ENCODE measurements at places on chromosomes 11 and 22. TPM values are rescaled to one million over a fixed set of nuclear protein-coding genes. Genes with fewer than 3 reads are reported as not detected.

MS4A5 gene
- polyA plus RNA-seq, result not detected

TPP1 gene
- polyA plus RNA-seq, result 271 TPM

MCAM gene
- polyA plus RNA-seq, result not detected

PPARA gene
- 9.4 TPM for polyA plus RNA-seq

CCDC88B gene
- polyA plus RNA-seq, result 18.9 TPM

ARRB1 gene
- polyA plus RNA-seq, result 52.6 TPM

MPEG1 gene
- polyA plus RNA-seq, result 691 TPM

CNGA4 gene
- polyA plus RNA-seq, result 0.34 TPM

GRCh38 chr11:69385832-69386427 is 92.0 kb downstream of the MYEOV start:
- H3K27me3 ChIP-seq, result no peaks in the 10 kb centered on the region
- no peak overlapping the region for H3K27ac ChIP-seq
- H3K4me1 ChIP-seq, result no peaks in the 10 kb centered on the region

- no peak overlapping the region for H3K27ac ChIP-seq
- H3K27me3 ChIP-seq, result no peaks in the 10 kb centered on the region
- no peak for DNase-seq
- no peak overlapping the region for H3K4me3 ChIP-seq
- H3K36me3 ChIP-seq, result no peaks in the 10 kb centered on the region
Measured at GRCh38 chr11:126024123-126024522, 38.5 kb downstream of the CDON start.

DNA sequence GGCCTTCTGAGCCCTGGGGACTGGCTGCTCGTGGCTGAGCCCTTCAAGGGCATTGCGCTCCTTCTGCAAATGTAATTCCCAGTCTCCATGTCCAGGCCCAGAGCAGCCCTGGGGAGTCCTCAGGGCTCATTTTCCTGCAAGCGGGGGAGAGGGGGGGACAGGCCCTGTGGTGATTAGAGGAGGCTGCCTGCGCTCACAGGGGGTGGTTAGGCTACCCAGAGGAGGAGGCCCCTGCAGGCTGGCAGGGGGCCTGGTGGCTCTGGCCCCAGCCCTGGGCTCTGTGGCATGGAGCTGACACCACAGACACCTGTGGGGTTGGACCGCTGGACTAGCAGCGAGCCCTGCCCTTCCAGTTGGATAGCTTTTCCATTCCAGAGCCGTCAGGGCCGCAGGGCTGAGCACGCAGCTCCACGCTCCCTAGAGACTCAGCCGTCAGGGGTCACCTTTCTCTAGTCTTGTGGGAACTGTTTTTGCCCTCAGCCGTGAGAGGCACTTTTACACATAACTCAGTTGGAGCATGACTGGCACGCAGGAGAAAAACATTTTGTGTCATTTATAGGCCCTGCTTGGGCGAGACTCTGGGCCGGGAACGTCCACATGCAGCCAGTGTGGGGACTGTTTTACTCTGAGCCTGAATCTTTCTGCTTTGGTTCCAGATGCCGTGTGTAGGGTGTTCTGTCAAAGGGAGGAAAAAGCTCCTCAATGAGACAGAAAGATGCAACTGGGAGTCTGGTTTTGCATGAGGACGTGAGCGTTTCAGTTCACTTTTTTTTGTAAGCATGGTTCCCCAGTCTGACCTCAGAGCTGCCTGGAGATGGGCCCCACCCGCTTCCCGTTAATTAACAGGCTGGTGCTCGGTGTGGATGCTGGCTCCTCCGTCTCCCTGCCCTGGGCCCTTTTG is 58.1 kb downstream of the LRP5 start:
- peak overlapping the region; percentile 4 for H3K27ac ChIP-seq
- H3K36me3 ChIP-seq, result no peaks in the 10 kb centered on the region
- no peaks in the 10 kb centered on the region for H3K27me3 ChIP-seq
- H3K4me1 ChIP-seq, result peaks cover 40% of the 10 kb centered on the region

DNA sequence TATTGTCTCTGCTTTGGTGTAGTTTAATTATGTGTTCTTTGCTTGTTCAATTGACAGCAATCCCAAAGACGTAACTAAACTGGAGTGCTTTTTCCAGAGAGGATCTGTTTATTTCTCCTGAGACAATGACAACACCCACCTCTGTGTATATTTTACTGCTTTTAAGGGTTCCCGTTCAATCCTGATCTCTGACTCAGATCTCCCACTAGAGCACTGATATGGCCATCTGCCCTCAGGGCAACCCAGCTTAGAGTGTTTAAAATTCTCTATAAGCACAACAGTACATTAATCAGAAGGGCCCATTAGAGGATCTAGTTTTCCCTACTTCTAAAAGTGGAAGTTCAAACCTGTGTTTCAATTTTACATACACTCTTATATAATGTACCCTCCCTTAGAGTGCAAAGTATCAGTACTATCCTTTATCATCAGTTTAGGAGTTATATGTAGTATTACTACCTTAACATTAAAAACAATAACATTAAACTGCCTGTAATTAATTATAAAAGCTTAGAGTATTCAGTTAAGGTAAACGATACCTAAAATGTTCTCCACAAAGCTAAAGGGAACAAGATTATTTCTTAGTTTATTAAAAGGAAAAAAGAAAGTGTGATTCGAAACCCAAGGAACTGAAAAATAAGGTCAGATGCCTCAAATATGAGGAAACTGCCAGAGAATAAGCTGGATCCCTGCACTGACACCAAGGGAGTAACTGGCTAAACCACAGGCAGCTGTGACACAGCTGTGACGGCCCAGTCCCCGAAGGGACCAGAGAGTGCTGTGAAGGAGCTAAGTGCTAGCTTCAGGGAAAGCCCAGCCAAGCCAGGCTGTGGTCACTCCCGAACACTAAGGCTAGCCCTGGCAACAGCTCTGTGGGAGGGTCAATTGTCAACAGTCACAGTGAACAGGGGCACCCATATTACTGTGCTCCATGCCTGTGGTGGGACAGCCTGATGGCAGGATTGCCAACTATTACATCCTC is 15.2 kb downstream of the UFD1 start:
- H3K27me3 ChIP-seq, result no peaks in the 10 kb centered on the region
- H3K4me1 ChIP-seq, result no peaks in the 10 kb centered on the region
- peaks cover 99% of the 10 kb centered on the region for H3K36me3 ChIP-seq
- no peak overlapping the region for H3K27ac ChIP-seq

GRCh38 chr22:27022896-27023361 is 365.5 kb downstream of the MIAT start:
- no peak overlapping the region for H3K27ac ChIP-seq
- H3K4me3 ChIP-seq, result no peak overlapping the region
- no peaks in the 10 kb centered on the region for H3K4me1 ChIP-seq
- H3K36me3 ChIP-seq, result no peaks in the 10 kb centered on the region

DNA sequence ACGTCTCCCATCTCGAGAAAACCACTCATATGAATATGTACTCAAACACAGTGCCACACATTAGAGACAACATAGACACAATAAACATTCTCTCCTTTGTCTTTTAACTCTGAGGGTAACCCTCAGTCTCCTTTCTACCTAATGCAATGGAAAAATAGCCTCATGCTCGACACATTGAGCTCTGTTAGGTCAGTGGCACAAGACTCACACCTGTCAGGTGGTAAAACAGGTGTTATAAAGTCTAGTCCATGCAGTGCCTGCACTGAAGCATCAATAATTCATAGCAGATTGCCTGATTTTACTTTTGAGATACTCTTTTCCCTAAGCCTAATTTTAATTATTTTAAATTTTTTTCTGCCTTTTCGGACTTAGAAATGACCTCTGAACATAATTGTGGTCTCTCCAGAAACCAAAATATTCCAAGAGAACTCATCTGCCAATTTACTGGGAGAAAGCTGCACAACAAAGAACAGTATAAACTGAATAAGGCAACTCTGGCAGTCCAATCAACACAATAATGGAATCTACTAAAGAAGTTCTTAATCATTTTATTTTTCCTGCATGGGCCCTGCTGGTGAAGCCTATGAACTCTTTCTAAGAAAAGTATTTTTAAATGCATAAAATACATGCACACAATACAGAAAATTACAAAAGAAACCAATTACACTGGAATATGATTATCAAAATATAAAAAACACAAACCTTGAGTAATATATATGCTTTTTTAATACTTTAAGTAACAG is 9.9 kb downstream of the RDX start:
- no peaks in the 10 kb centered on the region for H3K27me3 ChIP-seq
- DNase-seq, result no peak
- H3K4me3 ChIP-seq, result no peak overlapping the region
- no peaks in the 10 kb centered on the region for H3K4me1 ChIP-seq
- H3K27ac ChIP-seq, result no peak overlapping the region
- no peaks in the 10 kb centered on the region for H3K36me3 ChIP-seq

GRCh38 chr11:79594834-79595233 is 154.0 kb upstream of the TENM4 start:
- no peak overlapping the region for H3K27ac ChIP-seq
- no peaks in the 10 kb centered on the region for H3K27me3 ChIP-seq
- H3K4me3 ChIP-seq, result no peak overlapping the region
- no peaks in the 10 kb centered on the region for H3K4me1 ChIP-seq
- no peaks in the 10 kb centered on the region for H3K36me3 ChIP-seq

GRCh38 chr11:66072518-66072917 is 2.4 kb downstream of the PACS1 start:
- no peak for DNase-seq
- peaks cover 10% of the 10 kb centered on the region for H3K36me3 ChIP-seq
- peaks cover 31% of the 10 kb centered on the region for H3K4me1 ChIP-seq
- no peak overlapping the region for H3K4me3 ChIP-seq
- H3K27me3 ChIP-seq, result no peaks in the 10 kb centered on the region
- H3K27ac ChIP-seq, result no peak overlapping the region

GRCh38 chr22:23263651-23264555 is 83.6 kb downstream of the BCR start:
- H3K27ac ChIP-seq, result peak overlapping the region; percentile 45
- peak; percentile 56 for DNase-seq
- H3K36me3 ChIP-seq, result peaks cover 52% of the 10 kb centered on the region
- no peaks in the 10 kb centered on the region for H3K27me3 ChIP-seq
- H3K4me3 ChIP-seq, result no peak overlapping the region
- H3K4me1 ChIP-seq, result no peaks in the 10 kb centered on the region

DNA sequence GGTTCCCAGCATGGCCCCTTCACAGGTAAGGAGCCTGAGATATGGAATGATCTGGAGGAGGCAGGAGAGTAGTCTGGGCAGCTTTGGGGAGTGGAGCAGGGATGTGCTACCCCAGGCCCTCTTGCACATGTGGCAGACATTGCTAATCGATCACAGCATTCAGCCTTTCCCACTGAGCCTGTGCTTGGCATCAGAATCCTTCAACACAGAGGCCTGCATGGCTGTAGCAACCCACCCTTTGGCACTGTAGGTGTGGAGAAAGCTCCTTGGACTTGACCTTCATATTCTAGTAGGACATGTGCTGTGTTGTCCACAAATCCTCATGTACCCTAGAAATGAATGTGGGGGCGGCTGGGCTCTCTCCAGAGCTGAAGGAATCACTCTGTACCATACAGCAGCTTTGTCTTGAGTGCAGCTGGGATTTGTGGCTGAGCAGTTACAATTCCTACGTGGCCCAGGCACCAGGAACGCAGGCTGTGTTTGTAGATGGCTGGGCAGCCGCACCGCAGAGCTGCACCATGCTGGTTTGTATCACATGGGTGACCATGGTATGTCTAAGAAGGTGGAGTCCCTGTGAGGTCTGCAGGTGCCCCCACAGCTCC is 21.8 kb upstream of the PPP6R3 start:
- H3K27me3 ChIP-seq, result no peaks in the 10 kb centered on the region
- H3K4me1 ChIP-seq, result peaks cover 12% of the 10 kb centered on the region
- DNase-seq, result no peak
